Activated CD4-positive, alpha-beta T cell treated with anti-CD3 and anti-CD28 coated beads, Interleukin-2, Interleukin-6, amounts not matched to agents 100 ng/mL and 50 ng/mL, durations not matched to agents 16 hours and 8 hours (primary cell): ENCODE measurements at places on chromosomes 11 and 22.

DNA sequence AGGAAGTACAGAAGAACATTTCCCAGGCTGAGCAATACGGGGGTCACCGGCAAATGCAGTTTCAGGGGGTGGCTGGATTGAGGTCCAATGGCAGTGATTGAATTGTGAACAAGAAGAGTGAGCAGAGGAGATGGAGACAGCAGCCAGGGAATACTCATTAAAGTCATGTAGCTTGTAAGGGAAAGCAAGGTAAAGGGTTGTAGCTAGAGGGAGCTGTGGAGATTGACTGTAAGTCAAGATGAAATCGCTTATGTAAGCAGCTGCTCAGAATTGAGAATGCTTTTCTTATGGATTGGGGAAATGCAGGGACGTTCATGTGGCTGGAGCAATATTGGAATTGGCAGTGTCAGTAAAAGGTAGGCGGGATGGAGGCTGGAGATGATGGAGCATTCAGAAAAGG is 111.4 kb upstream of the TBCEL start:
- DNase-seq = no peak

GRCh38 chr22:45997077-45997776 is 20.3 kb upstream of the WNT7B start:
- DNase-seq = no peak

DNA sequence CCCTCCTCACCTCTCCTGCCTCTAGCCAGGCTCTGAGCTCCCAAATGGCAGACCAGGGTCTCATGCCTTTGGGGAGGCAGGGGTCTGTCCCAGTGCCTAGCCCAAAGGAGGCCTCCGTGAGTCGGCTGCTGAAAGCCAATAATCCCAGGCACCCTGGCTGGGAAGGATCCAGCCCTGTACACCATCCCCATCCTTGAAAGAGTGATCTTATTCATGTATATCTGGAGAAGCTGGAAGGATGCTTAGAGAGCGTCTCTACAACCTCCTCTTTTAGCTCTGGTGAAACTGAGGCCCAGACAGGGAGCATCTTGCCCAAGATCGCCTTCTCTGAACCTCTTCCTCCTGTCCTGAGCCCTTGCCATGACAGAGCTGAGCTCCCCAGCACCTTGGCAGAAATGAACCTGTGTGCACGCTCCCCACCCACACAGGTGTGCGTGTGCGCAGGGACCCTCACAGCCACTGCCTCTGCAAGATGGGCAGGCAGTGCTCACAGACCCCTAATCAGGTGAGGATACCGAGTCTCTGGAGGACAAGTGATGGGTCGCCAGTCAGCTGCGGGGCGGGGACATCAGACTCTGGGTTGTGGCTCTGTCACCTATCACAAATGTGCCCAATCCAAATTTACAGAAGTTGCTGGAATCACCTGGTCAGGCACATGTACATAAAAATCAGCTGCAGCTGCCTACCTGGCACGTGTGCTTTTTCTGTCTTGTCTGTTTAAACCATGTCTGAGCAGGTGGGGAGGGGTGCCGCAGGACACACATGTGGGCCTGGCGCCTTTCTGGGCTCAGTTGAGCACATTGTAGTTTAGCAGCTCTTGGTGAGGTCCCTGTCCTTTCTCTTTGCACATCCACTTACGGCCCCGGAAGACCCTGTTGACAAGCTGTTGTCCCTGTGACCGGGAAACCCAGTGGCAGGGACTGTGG is 49.3 kb upstream of the WNT7B start:
- no peak for DNase-seq

- DNase-seq = no peak
These were observed 775.1 kb downstream of the BRD1 start for GRCh38 chr22:49052560-49052959.

GRCh38 chr22:39518144-39518786 is 2.1 kb upstream of the ATF4 start:
- DNase-seq = no peak

- DNase-seq = no peak
These were observed 252.3 kb downstream of the KIRREL3 start for GRCh38 chr11:126748100-126748791.

DNA sequence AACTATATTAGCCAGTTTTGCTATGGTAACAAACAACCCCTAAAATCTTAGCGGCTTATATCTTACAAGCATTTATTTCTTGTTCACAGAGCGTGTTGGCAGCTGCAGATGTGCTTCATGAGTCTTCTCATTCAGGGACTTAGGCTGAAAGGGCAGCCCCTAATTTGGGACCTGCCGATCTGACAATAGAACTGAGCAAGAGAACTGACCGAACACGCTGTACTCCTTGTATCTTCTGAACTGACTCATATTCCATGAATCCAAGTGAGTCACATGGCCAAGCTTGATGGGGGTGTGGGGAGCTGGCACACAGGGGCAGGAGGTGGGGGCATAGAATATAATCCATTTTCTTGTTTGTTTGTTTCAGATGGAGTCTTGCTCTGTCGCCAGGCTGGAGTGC is 481.7 kb upstream of the CADM1 start:
- DNase-seq = no peak

- DNase-seq = no peak
These were observed 4.5 kb downstream of the TTC9C start for GRCh38 chr11:62732830-62733229.

DNA sequence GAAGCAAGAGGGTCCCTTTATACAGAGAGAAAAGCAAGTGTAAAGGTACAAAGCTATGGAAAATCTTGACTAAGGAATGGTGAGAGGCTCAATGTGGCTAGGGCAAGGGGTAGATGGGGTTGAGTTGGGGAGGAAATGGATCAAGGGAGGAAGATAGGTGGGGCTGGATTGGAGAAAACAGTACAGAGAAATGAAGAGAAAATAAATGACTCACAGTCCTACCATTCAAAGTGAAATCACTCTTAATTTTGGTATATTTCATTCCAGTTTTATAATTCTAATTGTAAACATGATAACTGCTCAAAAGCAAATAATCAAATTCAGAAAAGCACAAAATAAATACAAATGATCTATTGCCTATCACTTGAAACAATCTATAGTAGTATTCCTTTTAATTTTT is 16.6 kb downstream of the UBE4A start:
- no peak for DNase-seq

- no peak for DNase-seq
These were observed 33.7 kb upstream of the APOBEC3A start for GRCh38 chr22:38923463-38924346.

GRCh38 chr11:48011798-48012391 is 31.5 kb downstream of the PTPRJ start:
- DNase-seq = peak; percentile 72

GRCh38 chr22:19568337-19569275 is 44.4 kb upstream of the CLDN5 start:
- DNase-seq = no peak

GRCh38 chr11:76802621-76803020 is 19.5 kb downstream of the TSKU start:
- DNase-seq = no peak

DNA sequence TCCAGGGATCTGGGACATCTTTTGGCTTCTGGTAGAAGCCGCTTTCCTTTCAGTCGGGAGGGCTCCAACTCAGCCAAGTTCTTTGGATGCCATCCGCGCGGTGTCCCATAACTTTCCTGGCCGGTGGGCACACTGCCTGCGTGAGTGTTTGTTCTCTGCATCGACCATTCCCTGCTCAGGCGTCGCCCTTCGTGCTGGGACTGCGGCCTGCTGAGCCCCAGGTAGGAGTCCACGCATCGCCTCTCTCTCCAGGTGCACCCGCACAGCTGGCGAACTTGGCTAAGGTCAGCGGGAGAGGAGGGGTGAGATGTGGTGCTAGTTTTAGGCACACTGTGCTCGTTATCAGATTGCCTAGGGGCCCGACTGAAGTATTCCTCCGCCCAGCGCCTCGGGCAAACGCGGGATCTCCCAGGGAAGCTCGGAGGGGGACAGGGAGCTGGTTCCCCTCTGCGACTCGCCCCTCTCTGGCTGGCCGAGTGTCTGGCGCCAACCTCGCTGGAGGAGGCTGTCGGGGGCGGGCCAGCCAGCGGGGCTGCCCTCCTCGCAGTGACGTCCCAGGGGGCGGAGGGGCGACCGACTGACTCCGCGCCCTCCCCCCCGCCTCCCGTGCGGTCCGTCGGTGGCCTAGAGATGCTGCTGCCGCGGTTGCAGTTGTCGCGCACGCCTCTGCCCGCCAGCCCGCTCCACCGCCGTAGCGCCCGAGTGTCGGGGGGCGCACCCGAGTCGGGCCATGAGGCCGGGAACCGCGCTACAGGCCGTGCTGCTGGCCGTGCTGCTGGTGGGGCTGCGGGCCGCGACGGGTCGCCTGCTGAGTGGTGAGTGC is at the start of gene LAYN:
Gene LAYN, plus strand, starts transcription at position 607 of the 823 bp plus-strand sequence. Its CDS starts 124 bp downstream, at position 731.
- DNase-seq = no peak

DNA sequence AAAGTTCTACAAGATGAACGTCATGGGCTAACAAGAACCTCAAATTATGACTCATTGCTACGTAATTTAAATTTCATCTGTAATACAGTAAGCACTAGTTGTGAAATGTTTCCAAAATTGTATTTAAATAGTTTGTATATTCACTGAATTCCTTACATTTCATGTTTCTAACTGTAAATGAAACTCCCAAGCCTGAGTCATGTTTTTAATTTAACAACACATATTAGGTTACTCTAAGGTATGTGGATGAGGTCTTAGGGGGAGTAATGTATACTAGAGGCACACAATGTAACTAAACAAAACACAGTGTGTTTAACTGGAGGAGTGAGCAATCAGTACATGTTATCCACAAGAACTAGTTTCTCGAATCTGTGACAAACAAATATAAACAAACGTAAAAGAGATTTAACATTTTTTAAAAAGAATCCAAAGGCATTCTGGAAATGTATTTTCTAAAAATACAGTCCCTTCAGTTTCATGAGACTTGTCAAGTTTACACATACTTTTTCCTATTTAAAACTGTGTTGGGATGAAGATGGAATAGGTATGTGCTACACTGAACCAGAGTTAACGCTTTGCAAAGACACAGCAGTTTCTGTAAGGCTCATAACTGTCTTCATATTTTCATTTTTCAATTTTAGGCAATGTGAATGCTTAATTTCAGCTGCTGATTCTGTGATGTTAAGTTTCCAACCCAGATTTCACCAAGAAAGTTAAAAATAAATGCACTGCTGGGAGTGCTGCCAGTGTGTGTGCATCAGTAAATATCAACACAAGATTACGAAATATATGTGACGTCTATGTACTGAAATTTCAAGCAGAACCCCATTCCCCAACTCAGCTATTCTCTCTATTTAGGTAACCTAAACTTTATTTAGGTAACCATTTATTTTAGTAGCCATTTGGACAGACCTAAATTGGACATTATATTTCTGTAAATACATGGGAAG is 52.6 kb downstream of the PITPNB start:
- DNase-seq = no peak

DNA sequence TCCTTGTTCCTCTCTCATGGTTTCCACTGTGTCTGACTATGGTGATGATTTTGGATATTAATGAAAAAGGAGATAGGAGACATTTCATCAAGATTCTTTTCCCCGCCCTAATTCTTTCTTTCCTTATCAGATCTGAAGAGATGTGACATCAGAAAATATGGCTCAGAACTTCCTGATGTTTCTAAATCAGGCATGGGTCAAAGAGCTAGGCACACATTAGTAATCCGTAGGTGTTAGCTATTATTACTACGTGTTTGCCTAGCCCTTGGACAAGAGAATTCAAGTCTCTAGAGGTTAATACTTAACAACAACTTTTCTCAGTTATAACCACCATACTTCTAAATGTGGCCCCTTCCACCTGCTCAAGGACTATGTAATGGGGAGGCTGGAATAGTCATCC is 5.8 kb downstream of the JOSD1 start:
- DNase-seq = no peak

GRCh38 chr22:37419370-37419968 is 7.8 kb downstream of the ELFN2 start:
- DNase-seq = no peak

- peak; percentile 50 for DNase-seq
These were observed at the start of gene TCN2 for GRCh38 chr22:30606455-30607299. Gene TCN2, plus strand, starts transcription at chr22:30607174. Its CDS starts 158 bp downstream, at chr22:30607332.

- peak; percentile 46 for DNase-seq
These were observed 64.7 kb upstream of the CD5 start for GRCh38 chr11:61037441-61038093.

DNA sequence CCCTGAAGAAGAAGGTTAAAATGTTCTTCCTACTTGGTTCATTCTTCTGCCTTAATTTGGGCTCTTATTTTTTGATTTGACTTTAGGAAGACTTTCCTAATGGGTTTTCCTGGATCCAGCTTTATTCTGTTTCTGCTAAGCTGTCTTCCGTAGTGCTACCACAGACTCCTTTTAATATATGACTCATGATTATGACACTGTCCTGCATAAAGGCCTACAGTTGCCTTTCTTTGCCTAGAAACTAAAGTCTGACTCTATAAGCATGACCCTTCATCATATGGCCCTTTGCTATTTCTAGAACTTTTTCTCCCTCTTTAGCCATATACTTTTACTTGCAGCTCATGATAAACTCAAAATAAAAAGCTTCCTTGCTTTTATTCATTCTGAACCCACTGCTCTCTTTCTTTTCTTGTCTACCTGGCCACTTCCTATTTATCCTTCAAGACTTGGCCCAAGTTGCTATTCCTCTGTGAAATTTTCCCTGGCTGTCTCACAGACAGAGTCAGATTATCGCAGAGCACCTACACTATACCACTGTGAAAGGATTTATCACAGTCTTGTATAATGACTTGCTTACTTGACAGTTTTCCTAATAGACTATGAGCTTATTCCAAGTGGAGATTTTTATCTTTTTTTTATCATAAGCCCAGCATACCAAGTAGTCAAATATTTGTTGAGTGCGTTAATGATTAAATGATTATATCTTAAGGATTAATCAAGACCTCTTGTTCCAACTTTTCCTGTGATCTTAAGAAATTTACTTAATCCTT is 24.7 kb downstream of the TBCEL start:
- no peak for DNase-seq

DNA sequence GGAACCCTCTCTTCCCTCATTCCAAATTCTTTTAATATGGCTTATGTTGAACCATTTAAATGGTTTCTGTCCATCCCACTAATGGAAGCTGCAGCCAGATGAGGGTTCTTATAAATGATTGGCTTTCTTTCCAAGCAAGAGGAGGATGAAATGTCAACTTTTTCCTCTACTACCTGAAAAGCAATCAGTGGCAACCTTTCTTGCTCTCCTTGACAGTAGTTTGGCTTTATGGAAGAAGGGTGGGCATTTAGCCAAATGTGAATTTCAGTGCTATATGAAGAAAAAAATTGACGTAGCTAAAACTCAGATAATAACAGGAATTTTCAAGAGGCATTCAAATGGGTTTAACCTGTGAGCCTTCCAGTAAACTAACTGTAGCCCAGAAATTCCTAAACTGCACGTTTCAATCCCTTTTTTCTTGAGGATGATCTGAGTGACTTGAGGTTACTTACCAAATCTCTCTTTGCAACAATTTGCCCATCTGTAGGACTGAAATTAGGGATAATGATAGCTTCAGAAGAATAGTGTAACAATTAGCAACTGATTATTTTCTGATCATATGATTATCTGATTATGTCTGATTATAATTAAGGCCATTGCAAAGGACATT is 90.9 kb downstream of the EXT2 start:
- DNase-seq = no peak

- no peak for DNase-seq
These were observed 89.0 kb upstream of the GRIA4 start for GRCh38 chr11:105520706-105521345.

- DNase-seq = no peak
These were observed 181.6 kb upstream of the POU2AF2 start for GRCh38 chr11:111063726-111064517.

GRCh38 chr11:120028181-120028896 is 109.6 kb downstream of the TRIM29 start:
- DNase-seq = no peak
